ENCODE measurements at places on chromosomes 4 and X.

GRCh38 chr4:25441519-25442117 lies 64.6 kb downstream of the ANAPC4 start:
- DNase-seq = peak; percentile 75

GRCh38 chr4:176425035-176425434 lies 105.3 kb downstream of the SPCS3 start:
- DNase-seq = no peak

- DNase-seq = peak; percentile 63
These were observed 721 bp upstream of the MAOA start for GRCh38 chrX:43655151-43656004.

DNA sequence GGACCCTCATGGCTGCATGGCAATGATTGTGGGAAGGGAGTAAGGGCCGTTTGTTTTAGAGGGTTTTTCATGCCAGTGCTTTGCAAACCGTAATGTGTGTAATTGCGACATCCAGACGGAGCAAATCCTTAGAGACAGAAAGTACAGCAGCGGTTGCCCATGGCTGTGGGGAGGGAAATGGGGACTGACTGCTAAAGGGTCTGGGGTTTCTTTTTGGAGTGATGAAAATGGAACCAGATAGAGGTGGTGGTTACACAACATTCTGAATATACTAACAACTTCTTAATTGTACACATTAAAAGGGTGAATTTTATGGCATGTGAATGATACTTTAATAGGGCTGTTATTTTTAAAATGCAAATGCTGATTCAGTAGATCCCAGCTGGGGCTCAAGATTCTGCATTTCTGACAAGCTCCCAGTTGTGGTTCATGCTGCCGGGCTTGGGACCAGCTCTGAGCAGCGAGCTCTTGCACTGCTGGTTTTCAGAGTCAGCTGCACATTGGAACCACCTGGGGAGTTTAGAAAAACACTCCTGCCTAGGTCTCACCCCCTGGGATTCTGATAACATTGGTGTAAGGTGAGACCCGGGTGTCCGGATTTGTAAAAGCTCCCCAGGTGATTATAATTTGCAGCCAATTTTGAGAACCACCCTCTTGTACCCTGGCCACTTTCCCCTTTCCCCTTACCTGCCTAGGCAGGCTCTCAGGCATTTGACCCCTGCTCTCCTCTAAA lies 47.7 kb downstream of the PRPS1 start:
- DNase-seq = no peak

- DNase-seq = peak; percentile 25
These were observed 42.1 kb downstream of the HMX1 start for GRCh38 chr4:8829584-8829983.
